Lung (tissue), 17 donors: ENCODE measurements at places on chromosomes 6 and 20. TPM values are rescaled to one million over a fixed set of nuclear protein-coding genes. Genes with fewer than 3 reads are reported as not detected.

GRCh38 chr20:36988494-36988966 is 37.0 kb upstream of the SAMHD1 start:
- peak overlapping the region; percentile 22 for H3K27ac ChIP-seq
- H3K36me3 ChIP-seq = no peaks in the 10 kb centered on the region
- no peak for DNase-seq
- H3K27me3 ChIP-seq = no peaks in the 10 kb centered on the region

GRCh38 chr6:14729129-14729871 is 516.6 kb upstream of the JARID2 start:
- H3K36me3 ChIP-seq = no peaks in the 10 kb centered on the region
- no peak overlapping the region for H3K27ac ChIP-seq
- no peak for DNase-seq
- no peak overlapping the region for H3K4me3 ChIP-seq

KIF6 gene
- 7.1 TPM for total RNA-seq

PCED1A gene
- 36.6 TPM for total RNA-seq

TSPYL1 gene
- total RNA-seq = 67.8 TPM

GRCh38 chr6:27870291-27870870 is 41.8 kb downstream of the OR2B2 start:
- no peak overlapping the region for H3K27ac ChIP-seq
- no peaks in the 10 kb centered on the region for H3K36me3 ChIP-seq
- H3K4me1 ChIP-seq = peaks cover 12% of the 10 kb centered on the region
- H3K4me3 ChIP-seq = no peak overlapping the region
- DNase-seq = peak; percentile 6

DNA sequence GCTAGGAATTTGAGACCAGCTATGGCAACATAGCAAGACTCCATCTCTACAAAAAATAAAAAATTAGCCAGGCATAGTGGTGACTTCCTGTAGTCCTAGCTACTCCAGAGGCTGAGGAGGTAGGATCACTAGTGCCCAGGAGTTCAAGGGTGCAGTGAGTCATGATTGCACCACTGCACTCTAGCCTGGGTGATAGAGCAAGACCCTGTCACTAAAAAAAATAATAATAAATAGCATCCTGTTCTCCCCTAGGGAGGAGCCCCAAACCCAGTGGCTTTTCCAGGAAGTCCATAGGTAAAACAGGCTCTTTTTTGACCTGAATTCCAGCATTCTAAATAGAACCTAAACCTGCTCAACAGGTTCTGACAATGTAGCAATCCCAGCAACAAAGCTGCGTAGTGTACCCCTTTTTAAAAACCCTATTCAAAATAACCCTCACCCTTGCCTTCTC is 192.0 kb downstream of the ALDH8A1 start:
- no peaks in the 10 kb centered on the region for H3K27me3 ChIP-seq
- H3K4me1 ChIP-seq = no peaks in the 10 kb centered on the region
- no peak overlapping the region for H3K27ac ChIP-seq
